Astrocyte of the cerebellum (primary cell): ENCODE measurements at places on chromosomes 1 and 21.

- no peak for DNase-seq
Measured at GRCh38 chr1:24875257-24875656, 54.8 kb downstream of the RUNX3 start.

DNA sequence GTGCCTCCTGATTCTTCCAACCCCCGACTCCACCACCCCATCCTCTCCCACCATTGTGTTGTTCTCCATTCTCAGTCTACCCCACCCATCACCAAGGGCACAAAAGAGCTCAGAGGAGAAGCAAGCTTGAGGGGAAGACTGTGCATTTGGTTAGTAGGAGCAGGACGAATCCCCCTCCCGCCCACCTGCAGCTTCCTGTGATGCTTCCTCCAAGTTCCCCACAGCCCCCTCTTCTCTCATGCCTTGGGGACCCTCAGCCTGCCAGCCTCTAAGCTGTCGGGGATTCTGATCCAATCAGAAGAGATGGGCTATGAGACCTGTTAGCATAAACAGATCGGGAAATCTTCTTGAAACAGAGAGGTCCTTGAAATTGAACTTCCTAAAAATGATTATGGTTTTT lies 22.2 kb upstream of the CAPZB start:
- DNase-seq = no peak

DNA sequence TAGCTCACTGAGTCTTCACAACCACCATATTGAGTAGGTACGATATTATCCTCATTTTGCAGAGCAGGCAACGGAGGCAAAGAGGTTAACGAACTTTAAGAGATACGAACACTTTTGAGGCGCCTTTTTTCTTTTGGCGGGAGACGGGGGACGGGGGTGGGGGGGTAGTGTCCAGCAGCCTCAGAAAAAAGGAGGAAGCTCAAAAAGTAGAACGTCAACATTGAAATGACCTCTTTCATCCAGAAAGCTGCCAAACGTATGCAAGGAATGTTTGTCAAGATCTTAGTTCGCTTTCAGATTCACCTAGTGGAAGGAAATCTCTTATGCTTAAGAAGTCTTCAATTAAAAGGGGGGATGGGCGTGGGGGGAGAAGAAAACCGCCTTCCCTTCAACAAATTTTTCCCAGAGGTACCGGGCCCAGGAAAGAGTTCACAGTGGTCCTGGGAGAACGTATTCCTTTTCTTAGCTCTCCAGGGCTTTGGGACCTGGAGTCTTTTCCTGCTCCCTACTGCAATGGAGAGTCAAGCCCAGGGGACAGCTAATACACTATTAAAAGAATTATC lies 1.1 kb upstream of the PCAT6 start:
- DNase-seq = no peak

- DNase-seq = no peak
Measured at GRCh38 chr1:162074276-162075005, 5.0 kb downstream of the NOS1AP start.

DNA sequence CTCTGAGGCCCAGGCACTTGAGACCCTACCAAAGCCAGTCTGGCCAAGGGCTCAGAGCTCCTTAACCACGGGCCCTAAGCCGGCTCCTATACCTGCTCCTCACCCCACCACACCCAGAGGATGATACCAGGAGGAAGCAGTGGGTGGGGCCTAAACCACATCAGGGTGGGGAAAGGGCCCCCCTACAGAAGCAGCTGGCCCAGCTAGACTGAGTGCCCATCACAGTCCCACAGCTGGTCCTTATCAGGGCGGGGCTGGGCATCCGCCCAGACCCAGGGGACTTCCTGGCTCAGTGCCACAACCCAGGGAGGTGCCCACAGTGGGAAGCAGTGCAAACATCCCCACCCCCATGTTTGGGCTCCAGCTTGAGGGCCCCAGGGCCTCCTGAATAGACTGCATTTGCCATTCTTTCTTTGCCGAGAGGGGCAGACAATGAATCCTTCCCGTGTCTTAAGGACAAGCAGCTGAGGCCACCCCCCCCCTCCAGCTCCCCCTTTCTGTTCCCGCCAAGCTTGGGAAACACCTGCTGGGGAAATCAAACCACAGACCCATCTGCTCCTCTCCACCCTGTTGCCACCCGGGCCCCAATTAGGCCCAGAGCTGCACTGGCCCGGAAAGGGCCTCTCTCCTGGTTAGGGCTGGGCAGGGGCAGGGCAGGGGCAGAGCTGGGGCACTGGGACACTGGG lies 6.2 kb downstream of the E2F2 start:
- DNase-seq = no peak

- no peak for DNase-seq
Measured at GRCh38 chr1:172269084-172269483, 151.4 kb upstream of the C1orf105 start.

- peak; percentile 40 for DNase-seq
Measured at GRCh38 chr1:232904566-232904965, 45.8 kb upstream of the NTPCR start.

DNA sequence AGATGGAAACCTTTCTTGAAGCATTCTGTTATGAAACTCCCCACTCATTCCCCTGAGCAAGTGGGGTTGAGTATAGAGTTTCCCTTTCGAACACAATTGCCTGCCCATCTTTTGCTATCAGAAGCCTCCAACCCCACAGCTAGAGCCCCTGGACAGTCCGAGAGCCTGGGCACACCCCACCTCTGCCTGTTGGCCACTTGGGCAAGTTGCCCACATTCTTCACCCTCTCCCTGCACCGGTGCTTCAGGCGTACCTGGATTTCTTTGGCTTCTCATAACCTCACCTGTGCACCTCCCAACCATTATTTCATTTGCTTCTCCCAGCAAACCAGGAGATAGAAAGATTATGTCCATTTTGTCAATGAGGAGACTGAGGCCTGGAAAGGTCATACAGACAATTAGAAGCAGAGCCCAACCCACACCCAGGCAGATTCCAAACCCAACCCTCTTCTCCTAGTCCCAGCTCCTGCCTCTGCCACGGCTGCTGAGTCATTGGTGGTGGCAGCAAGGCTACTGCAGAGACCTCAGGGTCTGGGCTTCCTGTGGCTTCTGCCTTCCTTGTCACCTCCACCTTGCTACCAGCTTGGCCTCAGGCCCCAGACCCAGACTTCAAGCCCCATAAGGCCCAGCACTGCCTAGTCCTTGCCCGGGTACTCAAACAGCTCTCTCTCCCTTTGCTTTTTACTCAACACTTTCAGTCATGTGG lies 118.7 kb upstream of the ZBTB40 start:
- DNase-seq = no peak

DNA sequence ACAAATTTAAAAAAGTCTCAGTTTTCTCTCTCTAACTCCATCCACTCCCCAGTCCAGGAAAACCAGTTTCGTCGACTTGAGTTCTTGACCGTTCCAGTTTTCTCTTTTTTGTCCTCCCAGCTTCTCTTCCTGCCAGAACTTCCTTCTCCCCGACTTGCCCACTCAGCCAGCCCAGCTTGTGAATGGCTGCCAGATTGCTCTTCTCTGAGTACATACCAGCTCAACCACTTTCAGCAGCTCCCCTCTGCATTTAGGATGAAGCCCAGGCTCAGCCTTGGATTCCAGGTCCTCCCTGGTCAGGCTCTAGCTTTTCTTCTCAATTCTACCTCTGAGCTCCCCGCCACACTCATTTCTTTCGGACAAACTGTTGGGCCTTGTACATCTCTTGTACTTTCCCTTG lies 1.4 kb downstream of the DIO1 start:
- no peak for DNase-seq

GRCh38 chr1:41955461-41956159 lies 36.9 kb upstream of the HIVEP3 start:
- DNase-seq = peak; percentile 80

DNA sequence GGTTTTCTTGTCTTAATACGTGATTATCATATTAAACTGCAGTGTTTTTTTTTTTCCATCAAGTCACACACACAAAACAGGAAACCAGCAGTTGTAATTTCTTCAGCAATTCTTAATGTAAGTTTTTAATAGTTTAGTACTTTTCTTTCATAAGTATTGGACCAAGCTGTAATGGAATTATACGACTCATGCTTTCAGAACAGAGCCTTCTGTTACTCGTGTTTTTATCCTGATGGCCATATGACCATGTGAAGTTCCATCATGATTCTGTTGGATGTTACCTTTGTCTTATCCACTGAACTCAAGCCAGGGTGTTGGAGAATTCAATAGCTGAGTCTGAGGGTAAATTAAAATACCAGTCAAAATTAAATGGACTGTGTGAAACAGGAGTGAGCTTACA lies 72.0 kb upstream of the S1PR1 start:
- DNase-seq = no peak

GRCh38 chr1:220386494-220387195 lies 114.4 kb upstream of the RAB3GAP2 start:
- DNase-seq = no peak

GRCh38 chr1:161817176-161817730 lies 51.1 kb downstream of the ATF6 start:
- no peak for DNase-seq

DNA sequence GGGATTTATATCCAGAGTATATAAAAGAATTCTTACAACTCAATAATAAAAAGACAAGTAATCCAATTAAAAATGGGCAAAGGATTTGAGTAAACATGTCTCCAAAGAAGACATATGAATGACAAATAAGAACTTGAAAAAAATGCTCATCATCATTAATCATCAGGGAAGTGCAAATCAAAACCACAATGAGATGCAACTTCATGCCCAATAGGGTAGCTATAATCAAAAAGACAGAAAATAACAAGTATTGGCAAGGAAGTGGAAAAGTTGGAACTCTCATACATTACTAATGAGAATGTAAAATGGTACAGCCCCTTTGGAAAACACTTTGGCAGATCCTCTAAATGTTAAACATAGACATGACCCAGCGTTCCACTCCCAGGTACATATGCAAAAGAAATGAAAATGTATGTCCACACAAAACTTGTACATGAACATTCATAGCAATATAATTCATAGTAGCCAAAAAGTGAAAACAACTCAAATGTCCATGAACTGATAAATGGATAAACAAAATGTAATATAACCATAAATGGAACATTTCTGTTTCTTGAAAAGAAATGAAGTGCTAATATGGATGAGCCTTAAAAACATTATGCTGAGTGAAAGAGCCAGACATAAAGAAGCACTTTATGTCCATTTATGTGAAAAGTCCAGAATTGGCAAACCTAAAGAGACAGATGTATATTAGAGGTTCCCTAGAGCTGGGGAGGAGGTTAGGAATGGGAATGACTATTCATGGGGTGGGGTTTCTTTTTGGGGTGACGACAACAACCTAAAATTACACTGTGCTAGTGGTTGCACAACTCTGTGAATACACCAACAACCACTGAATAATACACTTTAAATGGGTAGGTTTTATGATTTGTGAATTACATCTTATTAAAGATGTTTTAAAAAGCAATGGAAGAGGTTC lies 259.7 kb downstream of the RHOU start:
- DNase-seq = no peak

DNA sequence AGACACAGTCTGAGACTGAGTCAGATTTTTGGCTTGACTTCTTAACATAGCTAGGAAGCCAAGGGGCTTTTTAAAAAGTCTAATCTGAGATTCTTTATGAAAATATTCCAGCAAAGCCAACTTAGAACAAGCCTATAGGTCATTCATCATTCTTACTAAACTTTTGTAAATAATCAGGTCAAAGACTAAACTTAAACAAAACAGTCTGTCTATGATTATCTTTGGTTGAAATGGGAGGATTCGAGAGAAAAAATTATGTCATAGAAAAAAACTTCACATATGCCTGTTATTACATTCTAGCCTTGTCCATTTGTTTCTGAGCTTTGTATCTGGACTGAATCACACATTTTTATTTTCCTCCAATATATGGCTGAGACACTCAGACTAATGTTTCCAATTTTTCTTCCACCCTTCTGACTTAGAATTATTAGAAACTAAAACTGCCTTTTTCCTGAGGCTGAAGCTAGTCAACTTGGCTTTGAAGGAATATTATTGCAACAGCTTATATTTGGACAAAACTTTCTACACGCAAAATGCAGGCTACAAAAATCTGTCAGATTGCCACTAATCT lies 83.3 kb downstream of the ETS2 start:
- no peak for DNase-seq

DNA sequence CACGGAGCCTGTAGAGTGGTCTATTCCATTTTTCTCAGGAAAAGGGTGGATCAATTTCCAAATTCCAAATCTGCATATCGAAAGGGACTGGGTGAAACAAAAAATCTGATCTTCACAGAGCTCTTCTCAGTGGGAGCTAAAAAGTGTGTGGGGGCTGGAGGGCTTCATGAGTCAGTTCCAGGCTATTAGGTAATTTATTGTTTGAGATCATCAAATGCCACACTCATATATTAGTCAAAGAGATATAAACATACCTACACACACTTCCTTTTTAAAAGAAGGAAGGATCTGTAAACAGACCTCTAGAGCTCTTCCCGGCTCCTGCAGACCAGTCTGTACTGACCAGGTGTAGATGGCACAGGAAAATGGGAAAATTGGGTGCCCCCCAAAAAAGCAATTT lies 175.4 kb downstream of the ZBTB18 start:
- DNase-seq = no peak
